ENCODE measurements at places on chromosomes 5 and 9.

DNA sequence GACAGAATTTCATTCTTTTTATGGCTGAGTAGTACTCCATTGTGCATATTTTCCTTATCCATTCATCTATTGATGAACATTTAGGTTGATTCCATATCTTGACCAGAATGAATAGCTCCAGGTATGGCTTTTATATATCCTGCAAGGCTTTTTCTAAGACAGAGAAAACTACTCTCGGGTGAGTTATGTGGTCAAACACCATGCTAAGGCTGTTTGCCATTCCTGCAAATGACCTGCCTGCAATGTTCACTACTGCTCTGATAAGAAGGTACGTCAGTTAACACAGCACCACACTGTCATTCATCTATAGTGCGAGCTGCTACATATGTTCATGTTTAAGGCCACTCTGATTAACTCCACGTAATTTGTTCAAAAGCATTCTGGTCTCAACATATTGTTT lies 256.8 kb upstream of the RGMB start:
- DNase-seq = no peak

DNA sequence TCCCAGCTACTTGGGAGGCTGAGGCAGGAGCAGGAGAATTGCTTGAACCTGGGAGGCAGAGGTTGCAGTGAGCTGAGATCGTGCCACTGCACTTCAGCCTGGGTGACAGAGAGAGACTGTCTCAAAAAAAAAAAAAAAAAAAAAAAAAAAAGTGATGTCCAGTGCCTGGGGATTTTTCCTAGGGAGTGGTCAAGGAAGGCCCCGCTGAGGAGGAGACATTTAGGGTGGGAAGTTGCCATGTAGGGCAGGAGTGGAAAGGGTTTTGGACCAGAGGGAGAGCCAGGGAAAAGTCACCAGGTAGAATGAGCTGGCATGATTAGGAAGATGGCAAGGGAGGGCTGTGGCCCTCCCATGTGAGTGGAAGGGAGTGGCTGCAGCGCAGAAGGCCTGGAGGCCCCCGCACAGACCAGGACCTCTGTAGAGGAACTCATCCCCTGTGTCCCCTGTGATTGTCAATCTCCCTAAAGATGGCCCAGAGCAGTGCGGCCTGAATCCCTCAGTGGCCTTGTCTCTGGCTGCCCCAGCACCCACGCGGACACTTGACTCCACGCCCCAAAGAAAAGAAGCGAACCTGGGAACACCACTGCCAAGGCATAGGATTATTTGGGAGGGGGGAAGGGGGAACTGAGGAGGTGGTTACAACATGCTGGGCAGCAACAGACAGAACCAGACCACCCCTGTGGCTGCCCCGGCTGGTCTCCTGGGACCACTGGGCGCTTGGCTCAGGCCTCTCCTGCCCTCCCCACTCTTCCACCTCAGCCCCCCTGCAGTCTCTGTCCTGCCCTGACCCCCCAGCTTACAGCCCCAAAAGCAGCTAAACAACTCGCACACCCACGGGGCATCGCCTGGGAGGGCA lies 2.6 kb upstream of the SQSTM1 start:
- DNase-seq = no peak

DNA sequence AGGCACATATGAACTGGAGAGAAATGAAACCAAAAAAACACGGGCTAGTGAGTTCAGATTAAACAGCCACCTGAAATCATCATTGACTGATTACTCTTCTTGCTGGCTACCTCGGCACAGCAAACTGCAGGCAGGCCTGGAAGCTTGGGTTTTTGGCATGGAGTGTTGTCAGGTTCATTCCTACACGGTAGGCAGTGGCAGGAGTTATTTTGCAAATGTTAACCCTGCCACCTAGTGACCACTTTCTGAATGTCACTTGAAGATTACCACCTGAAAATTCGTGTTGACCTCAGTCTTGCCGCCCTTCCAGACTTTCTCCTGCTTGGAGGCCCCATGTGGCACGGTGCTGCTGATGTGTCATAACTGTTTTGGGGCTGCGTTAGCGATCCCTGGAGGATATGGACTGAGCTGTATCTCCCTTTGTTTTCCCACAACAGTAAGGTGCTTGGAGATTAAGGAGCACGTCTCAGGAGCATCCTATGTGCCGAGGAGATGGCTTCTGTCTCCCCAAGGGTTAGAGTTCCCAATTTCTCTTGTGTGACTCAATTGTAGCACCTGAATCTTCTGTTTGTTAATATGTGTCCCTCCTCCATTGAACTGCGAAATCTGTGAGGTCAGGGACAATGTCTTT lies 12.7 kb upstream of the CD180 start:
- peak; percentile 57 for DNase-seq

- DNase-seq = no peak
Measured at GRCh38 chr9:88786291-88787079, 204.8 kb upstream of the S1PR3 start.

DNA sequence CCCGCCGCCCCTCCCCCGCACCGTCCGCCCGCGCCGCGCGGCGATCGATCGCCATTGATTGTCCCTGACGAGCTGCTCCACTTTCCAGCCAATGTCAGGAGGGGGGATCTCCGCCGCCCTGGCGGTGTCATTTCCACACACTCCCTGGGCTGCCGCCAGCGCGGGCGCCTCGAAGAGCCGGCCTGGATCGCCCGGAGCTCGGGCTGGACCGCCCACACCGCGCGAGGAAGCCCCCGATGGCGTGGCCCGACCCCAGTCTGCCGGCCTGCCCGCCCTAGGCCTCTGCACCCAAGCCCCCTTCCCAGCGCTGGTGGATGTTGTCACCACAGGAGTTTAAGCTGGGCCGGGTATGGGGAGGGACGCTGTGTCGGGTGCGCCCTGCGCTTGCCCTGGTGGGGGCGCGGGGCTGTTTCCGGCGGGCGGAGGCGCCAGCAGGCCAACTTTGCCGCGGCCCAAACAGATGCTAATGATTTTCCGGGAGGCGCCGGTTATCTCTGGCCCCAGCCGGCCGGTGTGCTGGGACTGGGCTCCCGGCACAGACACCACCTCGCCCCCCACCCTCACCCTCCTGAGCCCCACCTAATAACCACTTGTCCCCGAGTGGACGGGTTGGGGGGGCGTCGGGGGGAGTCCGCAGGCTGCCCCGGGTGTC lies 10.6 kb upstream of the CXXC5 start:
- no peak for DNase-seq

DNA sequence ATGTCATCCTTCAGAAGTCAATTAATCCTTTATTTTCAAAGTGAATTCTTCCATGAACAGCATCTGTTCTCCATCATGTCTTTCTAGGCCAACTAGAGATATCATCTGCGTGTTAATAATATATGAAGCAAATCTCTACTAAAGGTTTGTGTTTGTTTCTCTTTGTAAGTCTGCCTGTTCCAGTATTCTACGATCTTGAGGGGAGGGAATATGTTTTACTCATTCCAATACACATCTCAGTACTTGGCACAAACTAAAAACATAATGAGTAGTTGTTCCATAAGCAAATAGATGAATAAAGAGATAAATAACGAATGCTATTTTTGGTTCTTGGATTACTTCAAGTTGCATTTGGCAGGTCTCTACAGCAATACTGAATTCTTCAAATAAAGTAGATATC lies 470.7 kb upstream of the GRIN3A start:
- DNase-seq = no peak

- no peak for DNase-seq
Measured at GRCh38 chr9:132509928-132510874, 72.2 kb upstream of the BARHL1 start.

- DNase-seq = no peak
Measured at GRCh38 chr5:59474324-59474723, 419.2 kb downstream of the PDE4D start.

DNA sequence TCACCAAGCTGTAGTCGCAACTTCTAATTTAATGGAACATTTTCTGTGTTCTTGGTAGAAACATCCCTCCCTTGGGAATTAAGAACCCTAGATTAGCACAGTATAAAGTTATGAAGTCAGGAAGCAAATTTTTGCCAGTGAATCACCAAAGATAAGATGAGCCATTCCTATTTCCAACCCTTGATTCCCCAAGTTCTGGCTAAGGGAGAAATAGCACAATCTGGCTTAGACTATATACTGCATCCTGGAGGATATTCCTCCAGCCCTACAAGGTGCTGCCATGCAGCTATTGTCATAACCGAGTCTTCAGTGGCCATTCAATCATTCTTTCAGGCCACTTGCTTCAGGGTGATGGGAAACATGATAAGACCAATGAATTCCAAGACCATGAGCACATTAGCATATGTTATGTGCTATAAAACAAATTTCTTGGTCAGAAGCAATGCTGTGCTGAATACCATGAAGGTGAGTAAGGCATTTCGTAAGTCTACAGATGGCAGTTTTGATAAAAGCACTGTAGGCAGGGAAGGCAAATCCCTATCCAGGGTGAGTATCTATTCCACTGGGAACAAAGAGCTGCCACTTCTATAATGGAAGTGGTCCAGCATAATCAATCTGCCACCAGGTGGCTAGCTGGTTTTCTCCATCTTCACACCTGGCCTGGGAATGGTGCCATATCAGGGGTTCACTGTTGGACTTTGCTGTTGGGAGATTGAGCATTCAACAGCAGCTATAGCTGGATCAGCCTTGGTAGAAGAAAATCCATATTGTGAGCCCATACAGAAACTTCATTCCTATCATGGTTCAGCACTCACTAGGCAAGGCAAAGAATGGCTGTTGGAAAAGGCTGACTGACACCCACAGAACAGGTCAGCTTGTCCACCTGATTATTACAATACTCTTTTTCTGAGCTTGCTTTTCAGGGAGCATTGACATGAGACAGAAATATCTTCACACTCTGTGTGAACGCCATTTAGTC lies 19.6 kb upstream of the ARL15 start:
- no peak for DNase-seq

DNA sequence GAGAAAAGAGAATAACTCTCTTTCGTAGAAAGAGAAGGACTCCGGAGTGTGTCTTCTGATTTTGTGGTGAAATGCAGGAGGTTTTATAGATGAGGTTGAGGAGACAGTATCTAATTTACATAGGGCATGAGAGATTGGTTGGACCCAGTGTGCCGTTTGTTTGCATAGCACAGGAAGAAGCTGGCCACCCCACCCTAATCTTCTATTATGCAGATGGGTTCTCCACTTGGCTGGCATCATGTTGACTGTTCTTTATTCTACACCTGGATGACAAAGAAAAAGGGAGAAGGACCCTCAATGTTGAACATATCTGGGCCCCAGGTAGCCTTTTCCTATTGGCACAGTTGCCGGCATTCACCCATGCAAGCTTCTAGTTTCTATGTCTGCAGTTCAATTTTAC lies 23.2 kb upstream of the MINAR2 start:
- no peak for DNase-seq

DNA sequence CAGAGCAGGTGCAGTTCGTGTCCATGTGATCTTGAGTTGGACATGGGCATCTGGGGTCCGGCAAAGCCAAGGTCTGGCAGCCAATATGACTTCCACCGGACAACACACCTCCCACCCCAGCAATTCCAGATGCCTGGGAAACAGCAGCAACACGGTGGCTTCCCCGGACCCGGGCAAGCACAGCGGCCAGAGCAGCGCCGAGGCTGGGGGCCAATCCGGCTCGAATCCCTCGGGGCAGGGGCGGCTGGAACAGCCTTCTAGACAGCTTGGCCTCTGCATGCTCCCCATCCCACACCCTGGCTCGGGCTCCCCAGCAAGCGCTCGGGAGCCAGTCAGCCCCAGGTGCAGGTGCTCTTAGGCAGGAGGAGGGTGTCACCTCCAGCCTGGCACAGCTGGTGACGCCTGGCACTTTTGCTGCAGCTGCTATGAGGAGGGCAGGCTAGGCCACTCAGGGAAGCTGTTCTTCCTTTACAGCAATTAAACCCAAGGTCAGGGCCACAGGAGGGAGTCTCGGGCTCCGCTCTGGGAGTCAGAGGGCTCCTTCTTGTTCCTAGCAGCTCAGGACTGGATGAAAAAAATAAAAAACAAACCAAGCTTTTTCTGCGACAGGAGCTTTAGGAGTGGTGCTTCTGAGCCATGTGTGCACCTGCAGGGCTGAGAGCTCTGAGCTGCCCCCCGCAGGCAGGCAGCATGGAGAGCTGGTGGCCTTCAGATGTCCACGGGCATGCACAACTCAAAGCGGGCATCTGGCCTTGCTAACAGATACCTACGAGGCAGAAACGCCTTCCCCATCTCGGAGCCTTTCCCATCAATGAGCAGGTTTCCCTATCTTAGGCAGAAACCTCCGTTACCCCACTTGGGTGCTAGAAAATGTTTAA lies 28.2 kb downstream of the DBH start:
- no peak for DNase-seq

GRCh38 chr5:1524799-1525623 lies 1.3 kb upstream of the LPCAT1 start:
- no peak for DNase-seq

DNA sequence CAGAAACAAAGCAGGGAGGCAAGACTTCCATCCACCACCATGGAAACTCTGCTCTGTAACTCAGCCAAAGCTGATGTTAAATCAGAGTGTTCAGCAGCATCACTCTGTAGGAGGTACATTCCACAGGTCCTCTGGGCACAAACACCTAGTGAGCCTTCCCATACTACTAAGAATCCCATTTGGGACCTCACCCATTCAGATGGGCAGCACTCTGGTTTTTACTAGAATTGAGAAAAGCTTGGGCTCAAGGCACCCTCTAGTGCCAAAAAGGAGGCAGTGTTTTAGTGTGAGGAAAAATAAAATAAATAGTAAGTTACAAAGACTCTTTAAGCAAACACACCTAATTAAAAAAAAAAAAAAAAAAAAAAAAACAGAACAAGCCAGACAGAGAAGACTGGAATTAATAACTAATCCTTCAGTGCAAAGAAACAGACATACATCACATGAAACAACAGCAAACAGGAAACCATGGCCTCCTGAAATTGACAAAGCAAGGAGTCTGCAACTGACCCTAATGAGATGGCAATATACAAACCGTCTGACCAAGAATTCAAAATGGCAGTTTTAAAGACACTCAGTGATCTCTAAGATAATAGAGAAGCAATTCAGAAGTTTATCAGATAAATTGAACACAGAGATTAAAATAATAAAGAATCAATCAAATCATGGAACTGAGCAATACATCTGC lies 159.5 kb downstream of the GNA14 start:
- no peak for DNase-seq

DNA sequence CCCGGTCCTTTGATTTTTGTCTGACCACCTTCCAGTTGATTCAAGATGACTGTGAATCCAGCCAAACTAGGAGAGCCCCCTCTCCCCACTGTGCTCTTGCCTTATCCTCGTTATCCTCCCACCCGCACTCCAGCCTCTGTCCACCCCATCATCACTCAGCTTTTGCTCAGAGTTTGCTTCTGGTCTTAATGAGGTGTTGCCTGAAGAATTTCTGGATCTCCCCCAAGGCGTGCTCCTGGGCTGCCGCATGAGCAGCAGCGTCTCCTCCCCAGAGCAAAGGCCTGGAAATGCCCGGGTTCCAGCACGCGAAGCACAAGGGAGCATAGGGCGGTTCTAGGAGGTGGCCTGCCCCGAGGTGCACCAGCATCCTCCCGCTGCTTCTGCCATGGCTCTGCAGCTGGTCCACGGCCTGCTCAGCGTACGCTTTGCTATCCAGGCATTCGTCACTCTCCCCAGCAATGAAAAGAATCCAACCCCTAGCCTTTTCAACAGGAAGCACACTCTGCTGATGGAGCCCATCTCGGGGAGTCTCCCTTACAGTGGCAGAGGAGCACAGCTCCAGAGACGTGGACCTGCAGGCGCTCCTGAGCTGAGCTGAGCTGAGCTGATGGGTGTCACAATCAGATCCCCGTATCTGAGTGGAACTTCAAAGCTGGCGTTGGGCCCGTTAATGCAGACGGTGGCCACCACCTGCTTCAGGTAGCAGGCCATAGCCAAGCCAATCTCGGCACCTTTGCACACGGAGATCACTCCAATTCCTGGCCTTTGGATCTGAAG lies 50.7 kb downstream of the BAAT start:
- DNase-seq = no peak

GRCh38 chr9:16825331-16825725 lies 45.1 kb downstream of the BNC2 start:
- no peak for DNase-seq

- no peak for DNase-seq
Measured at GRCh38 chr9:13318027-13318426, 38.5 kb upstream of the MPDZ start.

Data from activated T-cell treated with anti-CD3 and anti-CD28 coated beads for 24 hours (primary cell).